ENCODE measurements at places on chromosomes 1 and 21.

DNA sequence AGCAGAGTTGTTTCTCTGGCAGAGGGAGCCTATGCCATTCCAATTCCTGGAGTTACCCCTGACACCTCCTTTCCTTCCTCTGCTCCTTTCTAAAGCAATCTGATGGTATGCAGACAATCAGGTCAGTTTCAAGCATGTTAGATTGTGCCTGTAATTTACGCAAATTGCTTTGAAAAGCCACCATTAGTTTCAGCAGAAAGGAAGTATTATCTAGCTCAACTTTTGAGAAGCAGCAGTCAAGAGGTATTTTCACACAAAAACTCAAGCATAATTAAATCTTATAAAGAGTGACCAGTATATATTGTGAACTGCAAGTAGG, 2.2 kb downstream of the ERRFI1 start:
- no peak for DNase-seq

DNA sequence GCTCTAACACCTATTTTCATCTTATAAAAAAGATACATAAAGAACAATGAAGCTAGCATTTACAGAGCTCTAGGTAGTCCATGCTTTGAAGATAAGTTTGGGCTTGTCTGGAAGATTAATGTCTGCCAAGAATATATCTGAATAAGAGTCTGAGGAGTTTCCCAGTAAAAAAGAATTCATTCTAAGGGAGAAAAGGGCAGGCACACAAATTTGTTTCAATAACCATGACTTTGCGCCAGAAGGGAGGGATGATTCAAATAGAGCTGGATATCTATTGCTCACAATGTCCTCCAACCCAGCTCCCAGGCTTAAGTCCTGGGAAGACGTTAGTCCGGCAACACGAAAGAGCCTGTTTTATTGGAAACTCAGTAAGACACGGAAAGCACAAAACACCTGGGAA, 9.7 kb upstream of the TTLL7 start:
- no peak for DNase-seq

GRCh38 chr1:48595613-48596012, 123.6 kb upstream of the SPATA6 start:
- DNase-seq: no peak

GRCh38 chr1:116471241-116471640, 98.2 kb downstream of the ATP1A1 start:
- DNase-seq: no peak

DNA sequence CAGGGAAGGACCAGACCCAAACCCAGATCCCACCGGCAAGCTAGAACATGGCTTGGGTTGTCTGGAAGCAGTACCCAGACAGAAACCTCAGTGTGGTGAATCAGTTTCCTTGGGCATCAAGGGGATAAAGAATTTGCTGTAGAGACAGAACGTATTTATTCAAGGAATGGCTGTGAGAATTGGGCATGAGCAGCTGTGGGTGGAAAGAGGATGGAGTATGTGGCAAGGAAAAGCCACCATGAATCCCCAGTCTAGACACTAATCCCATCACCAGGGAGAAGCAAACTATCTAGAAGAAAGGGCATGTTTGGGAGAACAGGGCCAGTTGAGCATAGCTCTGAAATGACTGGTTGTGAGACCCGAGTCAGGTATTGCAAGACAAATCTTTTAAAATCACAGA, 109.2 kb downstream of the TOMM20 start:
- DNase-seq: no peak

DNA sequence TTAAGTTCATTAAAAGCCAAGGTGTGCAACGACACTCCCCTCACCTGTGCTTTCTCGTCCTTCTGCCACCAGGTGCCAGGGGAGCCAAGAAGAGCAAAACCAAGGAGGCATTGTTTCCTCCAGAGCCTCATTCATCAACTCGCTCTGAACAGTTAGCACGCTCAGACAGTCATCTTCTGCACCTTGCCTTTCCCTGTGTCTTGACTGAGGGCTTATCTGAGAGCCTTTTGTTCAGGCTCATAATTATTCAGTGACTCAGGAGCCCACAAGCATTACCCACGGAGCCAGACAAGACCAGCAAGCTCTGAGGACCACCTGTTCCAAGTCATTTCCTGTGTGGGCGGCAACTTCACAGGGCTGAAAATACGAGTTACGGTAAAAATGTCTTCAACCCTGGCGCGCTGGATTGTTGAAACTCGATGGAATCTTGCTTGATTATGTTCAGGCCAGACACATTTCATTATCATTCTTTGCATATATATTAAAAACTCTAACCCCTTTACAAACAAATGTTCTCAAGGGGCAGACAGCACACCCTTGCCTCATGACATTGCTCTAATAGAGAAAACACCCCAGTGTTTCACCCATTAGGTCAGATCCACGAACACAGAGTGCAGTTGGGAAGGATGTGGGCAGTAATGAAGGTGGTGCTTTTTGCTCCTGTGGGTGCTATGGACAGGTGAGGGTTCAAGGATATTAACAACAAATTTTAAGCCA, 89.7 kb upstream of the RUNX1 start:
- no peak for DNase-seq

- DNase-seq: no peak
Measured at GRCh38 chr1:234315091-234315541, 58.1 kb upstream of the COA6 start.

DNA sequence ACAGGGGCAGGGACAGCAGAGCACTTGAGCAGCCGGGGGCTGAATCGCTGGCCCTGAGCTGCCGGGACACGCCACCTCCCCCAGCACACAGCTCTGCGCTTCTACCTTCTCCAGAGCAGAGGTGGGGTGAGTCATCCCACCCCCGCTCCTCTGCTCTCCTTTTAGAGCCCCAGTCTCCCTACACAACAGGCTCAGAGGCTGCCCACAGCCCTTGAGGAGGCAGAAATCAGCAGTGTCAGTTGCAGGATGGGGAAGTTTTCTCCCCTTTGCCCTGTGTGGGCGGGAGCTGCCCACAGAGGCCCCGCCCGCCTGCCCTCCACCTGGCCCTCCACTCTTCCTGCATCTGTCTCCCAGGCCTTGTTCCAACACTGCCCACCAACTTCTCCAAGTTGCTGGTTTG, 94.6 kb downstream of the STUM start:
- peak; percentile 43 for DNase-seq

- DNase-seq: no peak
Measured at GRCh38 chr1:77120950-77121349, 98.3 kb downstream of the PIGK start.

DNA sequence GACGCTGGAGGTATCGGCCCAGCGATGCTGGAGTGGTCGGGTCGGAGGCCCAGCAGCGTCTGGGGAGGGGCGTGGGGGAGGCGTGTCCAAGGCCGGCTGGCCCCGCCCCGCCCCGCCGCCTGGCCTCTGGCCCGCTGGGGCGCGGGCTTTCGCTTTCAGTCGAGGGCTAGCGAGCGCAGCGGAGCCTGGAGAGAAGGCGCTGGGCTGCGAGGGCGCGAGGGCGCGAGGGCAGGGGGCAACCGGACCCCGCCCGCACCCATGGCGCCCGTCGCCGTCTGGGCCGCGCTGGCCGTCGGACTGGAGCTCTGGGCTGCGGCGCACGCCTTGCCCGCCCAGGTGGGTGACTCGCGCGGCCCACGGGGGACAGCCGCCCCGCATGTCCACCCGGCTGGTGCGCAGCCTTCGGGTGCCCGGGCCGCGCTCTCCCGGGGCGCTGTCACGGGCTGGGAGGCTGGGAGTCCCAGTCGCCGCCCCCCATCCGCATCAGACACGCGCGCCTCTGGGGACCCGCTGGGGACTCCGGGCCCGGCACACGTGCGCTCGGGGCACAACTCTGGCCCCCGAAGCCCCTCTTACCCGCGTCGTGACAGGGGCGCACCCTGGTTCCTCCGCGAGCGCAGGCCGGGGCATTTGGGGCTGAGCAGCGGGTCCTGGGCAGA, at the start of gene TNFRSF1B:
TNFRSF1B (plus strand) TSS at position 158 of the 659 bp plus-strand sequence; CDS start at position 259, 101 bp downstream.
- peak; percentile 75 for DNase-seq

DNA sequence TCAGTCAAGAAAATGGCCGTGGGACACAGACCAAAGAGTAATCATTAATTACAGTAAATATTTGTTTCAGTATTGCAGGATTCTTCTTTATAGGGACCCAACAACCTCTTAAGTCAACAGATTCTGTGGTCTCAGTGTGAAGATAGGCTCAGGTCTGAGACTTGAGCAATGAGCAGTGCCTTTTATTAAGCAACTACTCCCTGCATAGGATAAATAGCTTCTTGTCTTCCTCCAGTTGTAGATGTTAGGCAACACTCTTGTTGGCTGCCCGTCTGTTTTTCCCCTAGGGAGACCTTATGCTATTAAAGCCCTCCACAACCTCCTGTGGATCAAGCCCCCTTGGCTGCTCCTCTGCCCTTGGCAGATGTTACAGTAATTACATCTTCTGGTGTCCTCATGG, 1.8 kb upstream of the OMA1 start:
- DNase-seq: no peak

- no peak for DNase-seq
Measured at GRCh38 chr1:2274231-2274928, 46.3 kb downstream of the SKI start.

DNA sequence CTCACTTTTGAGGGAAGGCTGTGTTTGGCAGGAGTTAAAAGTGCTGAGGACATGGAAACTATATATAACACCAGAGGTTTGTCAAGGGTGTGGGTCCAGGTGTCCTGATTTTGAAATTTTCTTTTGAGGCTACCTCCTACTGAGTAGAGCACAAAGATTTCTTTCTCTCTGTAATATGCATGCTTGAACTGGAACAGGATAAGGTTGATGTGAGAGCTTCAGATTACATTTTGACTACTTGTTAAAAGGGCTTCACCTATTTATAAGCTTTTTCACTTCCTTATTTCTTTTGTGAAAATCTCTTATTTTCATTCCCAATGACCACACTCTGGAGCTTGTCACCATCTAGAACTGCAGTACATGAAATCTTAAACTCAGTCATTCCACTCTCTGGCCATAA, 59.8 kb upstream of the PLA2G4A start:
- DNase-seq: no peak

- no peak for DNase-seq
Measured at GRCh38 chr21:46634966-46635323, 529 bp upstream of the PRMT2 start.

DNA sequence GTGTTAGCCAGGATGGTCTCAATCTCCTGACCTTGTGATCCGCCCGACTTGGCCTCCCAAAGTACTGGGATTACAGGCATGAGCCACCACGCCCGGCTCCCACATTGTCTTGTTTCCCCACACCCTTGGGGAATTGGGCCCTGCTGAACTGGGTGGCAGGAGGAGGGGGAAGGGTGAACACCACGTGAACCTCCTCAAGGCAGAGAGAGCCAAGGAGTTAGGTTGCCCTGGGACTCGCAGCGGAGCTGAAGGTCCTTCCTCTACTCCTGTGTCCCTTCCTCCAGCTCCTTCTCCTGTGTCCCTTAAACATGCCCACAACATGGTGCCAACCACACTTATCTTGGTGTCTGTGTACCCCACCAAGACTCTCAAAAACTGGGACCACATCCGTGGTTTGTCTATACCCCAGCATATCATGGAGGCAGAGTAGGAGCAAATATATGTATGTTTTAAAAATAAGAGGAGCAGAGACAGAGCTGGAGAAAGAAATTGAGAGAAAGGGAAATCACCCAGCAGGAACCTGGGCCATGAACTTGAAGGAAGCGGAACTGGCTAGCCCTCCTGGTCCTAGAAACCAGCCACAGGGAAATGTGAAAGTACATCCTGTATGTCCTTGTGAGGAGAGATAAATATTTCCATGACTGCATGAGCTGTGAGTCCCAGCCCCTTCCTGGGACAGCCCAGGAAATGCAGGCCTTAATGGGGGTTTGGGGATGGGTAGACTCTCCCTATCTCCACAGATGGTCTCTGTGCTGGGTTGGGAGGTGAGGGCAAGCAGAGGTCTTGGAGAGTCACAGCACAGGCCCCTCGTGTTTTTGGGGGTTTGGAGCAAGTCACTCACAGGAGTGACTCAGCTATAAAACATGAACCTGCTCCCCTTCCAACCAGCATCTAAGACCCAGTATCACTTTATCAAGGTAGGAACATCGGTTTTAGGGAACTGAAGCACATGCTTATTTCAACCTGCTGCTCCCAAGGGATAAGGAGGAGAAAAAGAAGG, 9.4 kb upstream of the TAL1 start:
- DNase-seq: no peak

- no peak for DNase-seq
Measured at GRCh38 chr21:42203936-42204335, 15.0 kb upstream of the ABCG1 start.

- no peak for DNase-seq
Measured at GRCh38 chr21:46662367-46662654, 26.8 kb downstream of the PRMT2 start.

GRCh38 chr1:90580176-90580575, 136.9 kb downstream of the BARHL2 start:
- DNase-seq: no peak

DNA sequence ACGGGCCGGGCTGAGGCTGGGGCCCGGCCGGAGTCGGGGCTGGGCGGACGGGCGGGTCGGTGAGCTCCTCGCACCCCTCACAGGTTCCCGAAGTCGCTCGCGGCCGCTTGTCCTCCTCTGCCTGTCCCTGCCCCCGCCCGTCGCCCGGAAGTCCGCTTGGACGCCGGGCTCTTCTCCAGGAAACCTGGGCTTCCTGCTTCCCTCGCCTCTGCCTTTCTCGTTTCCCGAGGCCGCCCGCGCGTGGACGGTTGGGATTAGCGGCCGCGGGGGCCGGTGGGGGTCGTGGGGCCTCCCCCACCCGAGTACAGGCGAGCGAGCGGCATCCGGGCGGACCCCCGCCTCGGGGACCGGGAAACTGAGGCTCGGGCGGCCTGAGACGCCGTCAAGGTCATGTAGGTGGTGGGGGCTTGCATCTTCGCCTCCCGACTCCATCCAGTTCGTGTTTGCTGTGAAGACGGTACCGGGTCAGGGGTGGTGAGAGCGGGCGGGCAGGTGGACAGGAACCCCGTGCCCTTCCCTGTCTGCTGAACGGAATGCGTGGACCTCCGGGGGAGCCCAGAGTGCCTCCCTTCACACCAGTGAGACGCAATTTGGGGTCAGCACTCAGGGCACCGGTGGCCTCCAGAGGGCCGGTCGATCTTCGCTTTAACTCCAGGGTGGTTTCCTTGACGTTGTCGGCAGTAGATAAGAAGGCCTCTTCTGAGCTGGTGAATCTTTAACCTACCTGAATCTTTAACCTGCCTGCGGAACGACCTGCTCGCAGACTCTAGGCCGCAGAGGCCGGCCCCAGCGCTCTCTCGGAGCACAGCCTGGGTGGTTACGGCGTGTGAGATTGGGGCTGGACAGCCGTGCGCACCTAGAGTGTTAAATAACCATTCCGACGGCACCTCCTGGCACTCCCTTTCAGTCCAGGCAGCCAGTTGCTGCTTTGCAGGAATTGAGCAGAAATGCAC, 686 bp downstream of the ARF1 start:
- DNase-seq: no peak

- DNase-seq: no peak
Measured at GRCh38 chr1:59156526-59157199, 140.2 kb upstream of the FGGY start.

GRCh38 chr1:162701286-162701685, 69.0 kb downstream of the DDR2 start:
- DNase-seq: no peak

Data from GM18507 (cell line).